ENCODE measurements at places on chromosomes 5 and 9. TPM values are rescaled to one million over a fixed set of nuclear protein-coding genes. Genes with fewer than 3 reads are reported as not detected.

- H3K27me3 ChIP-seq, result peaks cover 9% of the 10 kb centered on the region
- DNase-seq, result peak; percentile 46
- H3K36me3 ChIP-seq, result no peaks in the 10 kb centered on the region
- no peak overlapping the region for H3K27ac ChIP-seq
- peaks cover 11% of the 10 kb centered on the region for H3K4me1 ChIP-seq
Measured at GRCh38 chr9:107218829-107219485, 64.1 kb upstream of the RAD23B start.

DNA sequence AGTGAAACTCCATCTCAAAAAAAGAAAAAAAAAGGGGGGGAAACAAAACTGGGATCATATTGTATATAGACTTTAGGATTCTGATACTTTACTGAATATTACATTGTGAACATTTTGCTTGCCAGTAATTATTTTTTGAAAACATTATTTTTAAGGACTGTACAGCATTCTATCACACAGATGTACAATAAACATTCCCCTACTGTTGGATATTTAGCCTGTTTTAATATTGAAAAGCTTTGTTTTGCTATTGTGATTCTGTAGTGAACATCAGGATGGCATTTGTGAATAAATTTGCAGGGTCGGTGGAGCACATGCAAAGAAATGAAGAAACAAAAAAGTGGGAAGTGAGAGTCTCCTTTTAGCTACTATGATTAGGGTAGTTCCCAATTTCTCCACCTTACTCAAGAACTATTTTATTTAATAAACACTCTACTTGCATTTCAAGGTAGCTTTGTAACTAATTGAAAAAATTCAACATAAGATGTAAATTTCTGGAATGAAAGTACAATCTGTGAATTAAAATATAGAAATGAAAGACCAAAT is 18.7 kb downstream of the RASGRF2 start:
- H3K27me3 ChIP-seq, result no peaks in the 10 kb centered on the region
- no peaks in the 10 kb centered on the region for H3K36me3 ChIP-seq
- DNase-seq, result no peak
- H3K4me1 ChIP-seq, result no peaks in the 10 kb centered on the region
- H3K4me3 ChIP-seq, result no peak overlapping the region

GRCh38 chr9:21833090-21833801 is 30.8 kb downstream of the MTAP start:
- peak overlapping the region; percentile 89 for H3K27ac ChIP-seq
- H3K27me3 ChIP-seq, result no peaks in the 10 kb centered on the region
- DNase-seq, result peak; percentile 55
- H3K36me3 ChIP-seq, result peaks cover 17% of the 10 kb centered on the region
- H3K4me3 ChIP-seq, result peak overlapping the region; percentile 17

- H3K36me3 ChIP-seq, result no peaks in the 10 kb centered on the region
- no peaks in the 10 kb centered on the region for H3K27me3 ChIP-seq
- no peak overlapping the region for H3K4me3 ChIP-seq
Measured at GRCh38 chr9:84609779-84610178, 59.8 kb upstream of the NTRK2 start.

GRCh38 chr9:77743386-77743785 is 95.3 kb upstream of the GNA14 start:
- H3K27ac ChIP-seq, result no peak overlapping the region
- no peak overlapping the region for H3K4me3 ChIP-seq
- no peaks in the 10 kb centered on the region for H3K27me3 ChIP-seq
- no peaks in the 10 kb centered on the region for H3K36me3 ChIP-seq

- no peak overlapping the region for H3K4me3 ChIP-seq
- no peak overlapping the region for H3K27ac ChIP-seq
- peaks cover 10% of the 10 kb centered on the region for H3K36me3 ChIP-seq
- no peaks in the 10 kb centered on the region for H3K4me1 ChIP-seq
- H3K27me3 ChIP-seq, result no peaks in the 10 kb centered on the region
Measured at GRCh38 chr9:80698725-80699410, 990.5 kb downstream of the TLE1 start.

- H3K36me3 ChIP-seq, result no peaks in the 10 kb centered on the region
- H3K4me3 ChIP-seq, result no peak overlapping the region
- peaks cover 4% of the 10 kb centered on the region for H3K27me3 ChIP-seq
- no peaks in the 10 kb centered on the region for H3K4me1 ChIP-seq
- no peak overlapping the region for H3K27ac ChIP-seq
Measured at GRCh38 chr5:160133071-160133917, 14.0 kb upstream of the PWWP2A start.

DNA sequence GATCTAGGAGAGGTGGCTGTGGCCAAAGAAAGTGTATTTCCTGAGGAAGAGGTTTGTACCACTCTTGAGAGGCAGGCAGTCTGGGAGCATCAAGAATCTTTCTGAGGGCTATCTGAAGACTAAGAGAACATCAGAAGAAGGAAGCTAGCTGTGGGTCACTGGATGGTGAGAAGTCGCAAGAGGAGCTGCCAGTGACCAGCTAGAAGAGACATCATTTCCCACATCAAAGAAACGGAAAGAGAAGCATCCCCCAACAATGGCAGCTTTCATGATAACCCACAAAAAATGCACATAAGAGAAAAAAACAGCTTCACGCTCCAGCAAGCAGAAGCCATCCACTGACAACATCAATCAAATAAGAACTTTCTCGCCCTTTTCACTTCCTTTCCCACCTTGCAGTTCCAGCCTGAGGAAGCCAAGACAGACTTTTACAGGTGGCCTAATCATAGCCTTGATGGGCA is 25.0 kb upstream of the CEP78 start:
- H3K27me3 ChIP-seq, result no peaks in the 10 kb centered on the region
- H3K36me3 ChIP-seq, result no peaks in the 10 kb centered on the region
- DNase-seq, result peak; percentile 25
- H3K4me3 ChIP-seq, result peak overlapping the region; percentile 69
- peak overlapping the region; percentile 37 for H3K27ac ChIP-seq

GRCh38 chr5:179699616-179700237 is 960 bp downstream of the CANX start:
- H3K4me3 ChIP-seq, result peak overlapping the region; percentile 98
- no peaks in the 10 kb centered on the region for H3K27me3 ChIP-seq
- H3K4me1 ChIP-seq, result peaks cover 45% of the 10 kb centered on the region
- peak; percentile 8 for DNase-seq
- H3K27ac ChIP-seq, result peak overlapping the region; percentile 96
- H3K36me3 ChIP-seq, result no peaks in the 10 kb centered on the region

DNA sequence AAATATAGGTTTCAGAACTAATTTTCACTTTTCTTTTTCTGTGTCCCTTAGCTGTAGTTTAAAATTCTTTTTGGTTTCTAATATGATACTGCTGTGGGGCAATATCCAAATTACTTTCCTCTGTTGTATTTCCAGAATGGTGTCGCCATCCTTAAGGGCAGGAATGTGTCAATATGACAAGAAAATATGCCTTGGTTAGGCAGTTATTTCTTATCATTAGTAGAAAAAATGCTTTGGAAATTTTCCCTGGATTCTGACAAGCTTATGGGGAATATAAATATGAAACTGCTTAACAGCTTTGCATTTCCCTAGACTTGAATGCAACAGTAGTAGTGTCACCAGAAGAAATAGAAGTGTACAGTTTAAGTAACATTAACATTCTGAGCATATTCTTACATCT is 29.4 kb downstream of the ANKRD34B start:
- DNase-seq, result no peak
- no peak overlapping the region for H3K4me3 ChIP-seq
- no peak overlapping the region for H3K27ac ChIP-seq
- H3K4me1 ChIP-seq, result no peaks in the 10 kb centered on the region
- H3K27me3 ChIP-seq, result no peaks in the 10 kb centered on the region

GRCh38 chr9:98374385-98375051 is 119.1 kb upstream of the TBC1D2 start:
- peak overlapping the region; percentile 16 for H3K27ac ChIP-seq
- no peaks in the 10 kb centered on the region for H3K27me3 ChIP-seq
- H3K4me3 ChIP-seq, result no peak overlapping the region
- H3K4me1 ChIP-seq, result peaks cover 15% of the 10 kb centered on the region
- no peak for DNase-seq

Gene CARTPT
- not detected for polyA plus RNA-seq

Gene SLC6A7
- not detected for polyA plus RNA-seq

Gene INSYN2B
- not detected for polyA plus RNA-seq

Gene FAM151B
- not detected for polyA plus RNA-seq

Gene LCN9
- polyA plus RNA-seq, result not detected

Gene TAF1L
- polyA plus RNA-seq, result not detected

Gene NIPAL4
- polyA plus RNA-seq, result 6.6 TPM
